ENCODE measurements at places on chromosomes 16 and 17.
A peak's percentile ranks its signal among the peaks of the same experiment; 100 is the strongest.

- DNase-seq: no peak
Observed at GRCh38 chr16:11207646-11208045, 48.4 kb downstream of the SOCS1 start.

DNA sequence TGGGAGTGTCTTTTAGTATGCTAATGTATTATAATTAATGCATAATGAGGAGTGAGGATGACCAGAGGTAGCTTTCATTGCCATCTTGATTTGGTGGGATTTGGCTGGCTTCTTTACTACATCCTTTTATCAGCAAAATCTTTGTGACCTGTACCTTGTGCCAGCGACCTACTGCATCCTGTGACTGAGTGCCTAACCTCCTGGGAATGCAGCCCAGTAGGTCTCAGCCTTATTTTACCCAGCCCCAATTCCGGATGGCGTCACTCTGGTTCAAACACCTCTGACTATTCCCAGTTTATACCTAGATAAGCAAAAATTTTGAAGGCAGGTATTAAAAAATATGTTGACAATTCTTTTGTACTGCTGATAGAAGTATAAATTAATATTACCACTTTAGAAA lies 10.5 kb upstream of the BLMH start:
- no peak for DNase-seq

DNA sequence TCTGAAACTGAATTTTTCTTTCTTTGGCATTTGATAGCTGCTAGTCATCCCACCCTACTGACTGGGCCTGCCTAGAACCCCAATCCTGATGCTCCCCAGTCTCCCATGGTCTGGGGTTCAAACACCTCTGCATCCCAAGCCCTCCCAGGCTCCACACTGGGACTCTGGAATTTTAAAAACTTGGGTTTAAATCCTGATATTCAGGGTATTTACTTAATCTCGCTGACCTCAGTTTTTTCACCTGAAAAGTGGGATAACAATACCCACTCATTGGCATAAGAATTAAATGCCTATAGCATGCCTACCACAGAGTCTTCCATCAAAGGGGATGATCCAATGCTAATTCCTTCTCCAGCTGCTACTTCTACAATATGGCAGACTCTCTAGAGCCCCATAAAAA lies 264.4 kb downstream of the NPIPA8 start:
- DNase-seq: no peak

- no peak for DNase-seq
Observed at GRCh38 chr16:17564856-17565255, 94.1 kb upstream of the XYLT1 start.

DNA sequence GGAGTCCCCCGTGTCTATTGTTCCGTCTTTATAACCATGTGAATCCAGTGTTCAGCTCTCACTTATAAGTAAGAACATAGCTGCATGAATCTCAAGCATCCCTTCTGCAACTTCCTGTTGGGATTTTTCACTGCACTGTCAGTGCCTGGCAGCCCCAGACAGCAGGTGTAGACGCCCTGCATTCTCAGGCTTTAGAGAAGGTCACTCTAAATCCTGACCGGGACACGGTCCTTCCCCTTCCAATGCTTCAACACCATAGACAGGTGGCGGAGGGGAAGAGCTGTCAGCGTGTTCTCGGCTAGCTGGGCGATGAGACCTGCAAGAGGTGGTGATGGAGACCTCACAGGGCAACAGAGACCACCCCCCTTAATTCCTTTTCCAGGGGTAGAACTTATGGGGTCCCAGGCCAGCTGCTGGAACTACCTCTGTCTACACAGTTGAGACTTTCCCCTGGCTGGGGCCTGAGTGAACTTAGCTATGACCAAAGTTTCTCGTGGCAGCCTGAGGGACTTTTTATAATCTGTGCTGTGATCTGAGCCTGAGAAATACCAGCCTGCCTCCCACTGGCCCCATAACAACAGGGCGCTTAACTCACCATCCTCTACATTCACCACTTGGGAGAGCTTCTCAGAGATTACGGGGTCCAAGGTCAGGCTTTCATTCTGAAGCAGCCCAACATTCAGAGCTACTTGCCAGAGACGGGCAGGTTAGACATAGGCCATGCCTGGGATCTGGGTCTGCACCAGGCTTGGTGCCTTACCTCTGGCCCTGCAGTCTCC lies 143.2 kb upstream of the TNRC6C start:
- no peak for DNase-seq

DNA sequence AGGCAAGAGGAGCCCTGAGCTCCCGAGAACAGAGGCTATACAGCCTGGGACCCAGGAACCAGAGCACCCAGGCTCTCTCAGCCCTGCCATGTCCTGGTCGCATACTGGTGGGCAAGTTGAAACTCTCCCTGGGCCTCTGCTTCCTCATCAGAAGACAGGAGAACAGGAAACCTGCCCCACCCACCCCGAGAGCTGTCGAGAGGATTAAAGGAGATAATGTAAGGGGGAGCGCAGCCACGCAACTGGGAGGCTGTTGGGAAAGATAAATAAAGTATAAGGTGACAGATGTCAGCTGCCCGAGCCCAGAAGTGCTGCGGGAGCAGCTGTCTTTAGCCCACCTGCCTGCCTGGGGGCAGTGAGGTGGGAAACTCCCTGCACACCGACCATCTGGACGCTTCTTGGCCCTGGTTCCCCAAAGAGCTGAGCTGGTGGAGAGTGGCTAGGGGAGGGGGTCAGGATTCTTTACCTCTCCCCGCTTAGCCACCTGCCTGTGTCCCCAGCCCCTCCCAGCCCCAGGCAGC lies 6.8 kb downstream of the KIF19 start:
- no peak for DNase-seq

DNA sequence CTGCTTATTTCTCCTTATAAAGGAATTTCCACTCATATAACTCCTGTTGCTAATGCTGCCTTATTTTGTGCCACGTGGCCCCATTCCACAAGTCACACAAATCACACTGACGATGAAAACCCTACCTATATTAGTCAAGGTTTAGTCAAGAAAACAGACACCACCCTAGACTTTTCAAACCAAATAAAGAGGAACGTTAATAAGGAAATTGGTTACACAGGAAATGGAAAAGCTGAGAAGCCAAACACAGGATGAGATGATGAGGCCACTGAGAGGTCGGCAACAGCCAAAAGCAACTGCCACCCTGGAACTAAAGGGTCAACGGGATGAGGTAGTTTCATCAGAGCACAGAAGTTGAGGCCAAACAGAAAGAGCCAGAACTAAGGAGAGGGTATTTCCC lies 47.3 kb upstream of the ALOX12 start:
- DNase-seq: no peak

GRCh38 chr16:49703483-49703882 lies 152.4 kb downstream of the ZNF423 start:
- DNase-seq: no peak

GRCh38 chr16:35409503-35409902 lies 1950.1 kb downstream of the TP53TG3F start:
- no peak for DNase-seq

- DNase-seq: no peak
Observed at GRCh38 chr17:15354256-15354655, 12.9 kb upstream of the TEKT3 start.

- DNase-seq: peak; percentile 34
Observed at GRCh38 chr17:12592941-12593340, 72.7 kb upstream of the MYOCD start.

- DNase-seq: no peak
Observed at GRCh38 chr16:74601126-74601871, 5.6 kb downstream of the GLG1 start.

DNA sequence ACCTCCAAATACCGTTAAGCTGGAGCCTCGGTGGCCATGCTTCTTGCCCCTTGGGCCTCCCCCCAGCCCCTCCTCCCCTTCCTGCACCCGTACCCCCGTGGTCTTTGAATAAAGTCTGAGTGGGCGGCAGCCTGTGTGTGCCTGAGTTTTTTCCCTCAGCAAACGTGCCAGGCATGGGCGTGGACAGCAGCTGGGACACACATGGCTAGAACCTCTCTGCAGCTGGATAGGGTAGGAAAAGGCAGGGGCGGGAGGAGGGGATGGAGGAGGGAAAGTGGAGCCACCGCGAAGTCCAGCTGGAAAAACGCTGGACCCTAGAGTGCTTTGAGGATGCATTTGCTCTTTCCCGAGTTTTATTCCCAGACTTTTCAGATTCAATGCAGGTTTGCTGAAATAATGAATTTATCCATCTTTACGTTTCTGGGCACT lies 928 bp downstream of the HBA1 start:
- DNase-seq: no peak

DNA sequence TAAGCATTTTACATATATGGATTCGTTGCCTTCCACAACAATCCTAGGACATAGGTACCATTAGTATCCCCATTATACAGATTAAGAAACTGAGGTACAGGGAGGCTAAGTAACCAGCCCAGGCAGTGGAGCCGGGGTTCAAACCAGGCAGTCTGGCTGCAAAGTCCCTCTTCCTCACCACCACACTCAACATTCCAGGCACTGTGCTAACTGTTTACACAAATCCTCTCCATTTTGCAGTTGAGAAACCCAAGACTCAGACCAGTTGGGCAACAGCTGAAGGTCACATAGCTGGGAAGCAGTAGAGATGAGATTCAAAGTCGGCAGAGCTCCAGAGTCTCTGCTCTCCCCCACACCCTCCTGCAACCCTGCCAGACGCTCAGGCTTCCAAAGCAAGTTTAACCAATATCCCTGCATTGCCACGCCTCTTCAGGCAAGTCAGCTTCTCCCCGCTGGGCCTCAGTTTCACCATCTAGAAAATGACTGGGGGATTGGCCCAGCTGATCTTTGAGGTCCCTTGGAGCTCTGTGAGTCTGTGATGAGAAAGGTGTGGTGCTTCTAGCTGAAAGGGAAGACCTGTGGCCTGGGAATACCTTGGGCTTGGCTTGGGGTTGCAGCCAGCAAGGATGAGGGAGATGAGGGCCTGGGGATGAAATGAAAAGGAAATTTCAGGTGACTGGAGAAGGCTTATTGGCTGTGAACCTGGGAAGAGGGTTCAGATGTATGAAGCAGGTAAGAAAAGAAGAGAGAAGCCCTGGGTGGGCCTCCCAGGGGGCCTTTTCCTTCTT lies 14.0 kb downstream of the CCR7 start:
- DNase-seq: no peak

GRCh38 chr16:19776147-19776546 lies 58.1 kb downstream of the IQCK start:
- DNase-seq: no peak

DNA sequence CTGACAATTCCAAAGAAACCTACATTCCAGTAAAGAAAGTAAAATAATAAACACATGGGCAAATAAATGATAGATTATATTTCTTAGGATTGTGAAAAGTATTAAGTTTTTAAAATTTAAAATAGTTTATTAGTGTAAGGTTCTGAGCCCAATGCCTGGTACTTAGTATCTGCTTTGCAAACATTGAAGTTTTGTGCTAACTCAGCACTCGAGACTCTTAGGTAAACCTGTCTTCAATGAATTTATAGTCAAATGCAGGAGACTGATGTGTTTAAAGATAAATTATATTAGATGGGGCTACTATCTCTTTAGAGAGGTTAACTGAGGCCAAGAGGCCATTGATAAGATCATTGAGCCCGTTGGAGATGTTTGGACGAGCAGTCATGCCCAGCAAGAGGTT lies 138.3 kb upstream of the SALL1 start:
- DNase-seq: no peak

DNA sequence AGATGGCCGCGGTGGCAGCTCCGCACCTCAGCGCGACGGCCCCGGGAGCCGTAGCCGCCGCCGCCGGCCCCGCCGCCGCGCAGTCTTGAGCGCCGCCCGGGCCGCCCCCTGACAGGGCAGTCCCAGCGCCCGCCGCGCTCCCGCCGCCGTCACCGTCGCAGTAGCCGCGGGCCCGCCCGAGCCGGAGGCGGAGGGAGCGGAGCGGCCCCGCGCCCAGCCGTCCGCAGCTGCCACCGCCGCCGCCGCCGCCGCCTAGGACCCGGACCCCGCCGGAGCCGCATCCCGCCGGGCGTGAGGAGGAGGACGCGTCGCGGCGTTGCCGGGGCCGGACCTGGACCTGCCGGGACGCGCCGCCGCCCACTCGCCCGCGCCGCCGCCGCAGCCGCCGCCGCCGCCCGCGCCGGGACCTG lies 218 bp downstream of the TNRC6C start:
- DNase-seq: no peak

- DNase-seq: no peak
Observed at GRCh38 chr17:1597861-1598342, 30.7 kb downstream of the SLC43A2 start.

- peak; percentile 83 for DNase-seq
Observed at GRCh38 chr17:38815576-38816193, 9.4 kb downstream of the CWC25 start.

GRCh38 chr16:86087011-86087895 lies 188.3 kb downstream of the IRF8 start:
- no peak for DNase-seq

- DNase-seq: peak; percentile 64
Observed at GRCh38 chr17:44350733-44351226, 5.7 kb downstream of the GRN start.

DNA sequence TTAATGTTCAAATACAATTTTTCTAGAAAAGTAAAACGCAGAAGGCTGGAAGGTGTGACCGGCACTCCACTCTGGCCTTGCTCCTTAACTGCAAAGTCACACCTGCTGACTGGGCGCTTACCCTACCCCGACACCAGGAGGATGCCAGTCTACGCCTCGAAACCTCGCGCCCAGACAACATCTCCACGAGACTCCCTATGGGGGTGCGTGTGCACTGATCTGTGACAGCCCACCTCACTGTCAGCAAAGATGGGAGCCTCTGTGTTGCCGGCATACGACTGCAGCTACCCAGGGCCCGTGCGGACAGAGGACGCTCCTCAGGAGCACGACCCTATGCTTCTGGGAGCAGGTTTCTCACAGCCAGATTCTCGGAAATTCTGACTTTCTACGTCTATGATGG lies 26.1 kb downstream of the MAP1LC3B start:
- no peak for DNase-seq

GRCh38 chr17:791829-792228 lies 9.7 kb downstream of the MRM3 start:
- DNase-seq: no peak
